ENCODE measurements at places on chromosomes 6 and 20.
A peak's percentile ranks its signal among the peaks of the same experiment; 100 is the strongest.

DNA sequence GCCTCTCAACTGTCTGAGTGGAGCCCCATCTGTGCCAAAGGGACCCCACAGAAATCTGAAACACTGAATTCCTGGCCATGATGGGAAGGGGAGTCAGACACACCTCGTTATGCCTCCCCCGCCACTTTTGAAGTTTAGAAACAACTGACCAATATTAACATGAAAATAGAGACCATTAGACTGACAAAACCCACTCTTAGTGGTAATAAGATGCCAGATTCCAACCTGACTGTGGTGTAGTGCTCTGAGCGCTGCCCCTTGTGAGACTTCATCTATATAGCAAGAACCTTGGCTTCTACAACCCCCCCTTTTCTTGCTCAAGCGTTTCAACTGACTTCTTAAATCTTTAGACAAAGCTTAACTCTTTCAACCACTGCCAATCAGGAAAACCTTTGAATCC is 46.1 kb upstream of the UNC93A start:
- no peak for DNase-seq

- no peak for DNase-seq
These were observed 16.0 kb upstream of the PTCRA start for GRCh38 chr6:42899871-42900270.

DNA sequence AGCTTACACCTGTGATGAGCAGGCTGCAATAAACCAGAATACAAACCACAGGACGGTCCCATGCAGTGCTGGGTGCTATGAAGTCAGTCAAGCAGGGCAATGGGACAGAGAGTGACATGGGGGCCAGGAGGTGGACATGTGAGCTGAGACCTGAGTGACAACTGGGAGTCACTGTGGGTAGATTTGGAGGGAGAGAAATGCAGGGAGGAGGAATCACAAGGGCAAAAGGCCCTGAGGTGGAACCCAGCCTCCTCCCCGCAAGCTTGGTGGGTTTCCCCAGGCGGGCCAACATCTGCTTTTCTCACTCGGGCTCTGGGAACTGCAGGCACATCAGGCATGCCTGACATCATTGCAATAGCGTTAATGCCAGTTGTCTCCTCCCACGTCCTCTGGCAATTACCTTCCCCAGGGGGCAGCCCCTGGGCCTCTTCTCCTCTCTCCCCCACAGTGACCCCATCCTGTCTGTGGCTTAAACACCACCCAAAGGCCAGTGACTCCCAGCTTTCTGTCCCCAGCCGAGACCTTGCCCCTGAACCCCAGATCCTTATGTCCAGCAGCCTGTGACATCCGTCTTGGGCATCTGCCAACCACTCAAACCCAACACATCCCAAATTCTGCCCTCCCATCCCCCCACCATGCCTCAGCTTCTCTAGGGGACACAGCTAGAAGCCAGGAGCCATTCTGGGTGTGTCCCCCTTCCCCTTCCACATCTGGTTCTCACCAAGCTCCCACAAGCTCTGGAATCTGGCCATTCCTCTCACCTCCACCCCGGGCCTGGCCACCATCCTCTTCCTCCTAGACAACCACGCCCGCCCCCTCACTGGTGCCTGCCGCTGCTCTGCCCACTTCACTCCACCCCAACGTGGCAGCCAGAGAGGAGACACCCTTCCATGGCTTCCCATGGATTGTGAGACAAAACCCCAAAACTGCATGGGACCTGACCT is 28.2 kb downstream of the PDRG1 start:
- DNase-seq, result no peak

GRCh38 chr6:170292111-170292406 is 1.2 kb upstream of the DLL1 start:
- DNase-seq, result no peak

GRCh38 chr20:37020636-37021035 is 69.1 kb upstream of the SAMHD1 start:
- DNase-seq, result no peak

DNA sequence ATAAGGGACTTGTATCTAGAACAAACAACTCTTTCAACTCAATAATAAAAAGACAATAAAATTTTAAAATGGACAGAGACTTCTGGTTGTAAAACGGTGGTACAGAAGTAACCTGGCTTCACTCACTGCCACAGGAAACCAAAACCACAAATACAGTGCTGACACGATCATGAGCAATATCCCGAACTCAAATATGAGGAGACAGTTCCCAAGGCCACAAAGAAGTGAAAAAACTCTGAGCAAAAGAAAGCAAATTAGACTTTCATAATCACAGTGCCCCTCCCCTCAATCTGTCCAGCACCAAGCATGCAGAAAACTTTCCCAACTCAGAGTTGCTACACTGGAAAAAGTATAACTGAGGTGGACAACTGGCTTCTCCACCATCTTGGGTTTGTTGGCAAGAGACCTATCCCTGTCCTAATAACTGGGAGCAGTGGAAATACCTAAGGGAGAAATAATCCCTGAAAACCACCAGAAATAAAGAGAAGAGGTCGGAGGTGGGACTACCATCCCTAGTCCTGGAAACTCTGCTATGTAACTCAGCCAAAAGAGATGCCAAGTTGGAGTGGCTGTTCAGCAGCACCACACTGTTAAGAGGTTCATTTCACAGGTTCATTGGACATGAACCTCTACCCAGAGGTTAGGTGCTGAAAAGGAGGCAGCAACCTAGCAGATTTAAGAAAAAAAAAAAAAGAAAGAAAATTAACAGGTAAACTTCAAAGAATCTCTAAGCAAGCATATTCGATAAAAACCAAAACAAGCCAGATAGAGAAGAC is 55.5 kb downstream of the REV3L start:
- peak; percentile 31 for DNase-seq

DNA sequence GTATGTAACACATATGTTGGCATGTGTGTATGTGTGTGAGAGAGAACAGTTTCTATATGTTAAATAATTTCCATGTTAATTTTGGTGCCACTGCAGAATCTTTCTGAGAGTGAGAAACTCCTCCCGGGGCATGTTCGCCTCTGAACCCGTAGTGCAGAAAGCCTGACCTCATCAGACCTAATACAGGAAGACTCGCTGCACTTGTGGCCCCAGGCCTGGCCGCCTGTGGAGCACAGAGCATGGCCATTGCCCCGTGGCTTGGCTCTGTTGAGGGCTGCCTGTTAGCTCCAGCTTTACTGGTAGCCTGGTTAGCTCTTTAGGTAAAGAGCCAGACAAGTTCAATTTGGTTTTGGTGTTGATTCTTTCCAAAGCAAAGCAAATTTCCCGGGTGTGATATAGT is 25.5 kb downstream of the FARS2 start:
- DNase-seq, result no peak

DNA sequence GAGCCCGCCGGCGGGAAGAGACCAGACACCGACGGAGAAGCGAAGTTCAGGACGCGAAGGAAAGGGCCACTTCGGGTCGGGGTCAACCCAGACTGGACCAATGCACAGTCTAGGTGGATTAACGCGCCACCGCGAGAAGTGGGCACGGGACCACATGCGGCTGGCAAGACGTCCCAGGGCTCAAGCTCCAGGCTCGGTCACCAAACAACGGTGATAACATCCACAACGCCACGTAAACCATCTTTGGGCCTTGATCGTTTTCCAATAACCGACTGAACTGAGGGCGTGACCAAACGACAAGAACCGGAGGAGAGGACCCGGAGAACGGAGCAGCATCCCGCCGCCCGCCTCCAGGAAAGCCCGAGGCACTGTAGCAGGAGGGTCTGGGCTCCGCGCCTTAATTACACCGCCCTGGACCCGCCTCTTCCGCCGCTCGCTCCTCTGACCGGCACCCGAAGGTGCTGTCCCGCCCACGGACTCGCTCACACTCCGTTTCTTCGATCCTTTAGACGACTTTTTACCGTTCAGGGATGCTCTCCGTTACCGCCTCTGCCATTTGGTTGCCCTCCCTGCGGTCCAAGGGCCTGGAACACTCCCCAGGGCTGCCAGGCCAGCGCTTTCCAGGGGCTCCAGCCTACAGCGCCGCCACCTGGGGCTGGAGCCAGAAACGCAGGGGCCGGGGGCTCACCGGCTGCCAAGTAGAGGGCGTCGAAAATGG is 44.1 kb downstream of the DPPA5 start:
- DNase-seq, result peak; percentile 65

GRCh38 chr6:72411872-72412708 is 209.8 kb upstream of the KCNQ5 start:
- DNase-seq, result peak; percentile 80

DNA sequence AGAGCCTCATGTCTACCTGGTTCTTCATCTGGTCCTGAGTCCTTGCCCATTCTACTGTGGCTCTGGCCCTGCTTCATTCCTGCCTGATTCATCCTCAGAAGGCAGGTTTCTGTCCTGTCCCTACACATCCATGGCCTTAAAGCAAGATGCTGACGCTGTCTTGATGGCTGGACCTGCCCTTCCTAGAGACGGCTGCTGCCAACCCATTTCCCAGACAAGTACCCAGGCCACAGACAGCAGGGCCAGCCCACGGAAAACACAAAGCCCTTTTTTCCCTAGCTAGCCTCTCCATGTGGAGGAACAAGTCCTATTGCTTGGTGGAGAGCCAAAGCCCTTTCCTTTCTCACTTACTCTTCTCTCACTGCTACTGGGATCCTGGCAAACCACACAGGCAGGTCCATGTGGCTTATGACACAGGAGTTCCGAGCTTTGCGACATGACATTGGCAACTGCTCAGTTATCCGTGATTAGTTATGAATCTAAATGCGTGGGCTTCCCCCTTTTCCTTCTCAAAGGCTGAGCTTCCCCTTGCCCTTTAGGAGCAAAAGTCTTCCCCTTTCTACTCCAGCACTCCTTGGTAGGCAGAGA is 72.9 kb downstream of the SLC22A3 start:
- DNase-seq, result no peak

GRCh38 chr6:41269716-41270115 is 16.8 kb downstream of the TREM1 start:
- no peak for DNase-seq

GRCh38 chr6:40809627-40810026 is 222.5 kb upstream of the LRFN2 start:
- no peak for DNase-seq

DNA sequence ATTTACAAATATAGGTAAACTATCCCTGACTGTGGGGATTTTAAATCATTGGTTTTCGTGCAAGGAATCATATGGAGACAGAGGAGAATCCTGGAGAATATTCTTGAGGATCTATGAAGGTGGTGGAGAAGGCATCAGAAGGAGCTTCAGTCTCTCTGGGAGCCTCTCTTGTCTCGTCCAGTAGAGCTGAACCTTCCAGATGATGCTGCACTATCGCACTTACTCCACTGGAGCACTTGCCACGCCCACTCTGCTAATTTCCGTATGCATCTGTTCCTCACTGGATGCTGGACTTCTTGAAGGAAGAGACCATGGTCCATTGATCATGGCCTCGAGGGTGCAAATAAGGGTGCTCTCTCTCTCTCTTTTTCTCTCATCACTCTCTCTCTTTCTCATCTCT is 36.8 kb downstream of the C6orf118 start:
- DNase-seq, result no peak

GRCh38 chr6:45253453-45253852 is 74.7 kb upstream of the RUNX2 start:
- DNase-seq, result no peak

- no peak for DNase-seq
These were observed at the start of gene EBF4 for GRCh38 chr20:2692036-2692885. Gene EBF4 (plus strand): TSS chr20:2692780. CDS start chr20:2693646, 866 bp downstream.

- no peak for DNase-seq
These were observed 11.2 kb downstream of the RNGTT start for GRCh38 chr6:88952065-88952704.

GRCh38 chr6:128932061-128932460 is 49.1 kb downstream of the LAMA2 start:
- no peak for DNase-seq
